GM12892 (cell line): ENCODE measurements at places on chromosomes 6 and 20.

DNA sequence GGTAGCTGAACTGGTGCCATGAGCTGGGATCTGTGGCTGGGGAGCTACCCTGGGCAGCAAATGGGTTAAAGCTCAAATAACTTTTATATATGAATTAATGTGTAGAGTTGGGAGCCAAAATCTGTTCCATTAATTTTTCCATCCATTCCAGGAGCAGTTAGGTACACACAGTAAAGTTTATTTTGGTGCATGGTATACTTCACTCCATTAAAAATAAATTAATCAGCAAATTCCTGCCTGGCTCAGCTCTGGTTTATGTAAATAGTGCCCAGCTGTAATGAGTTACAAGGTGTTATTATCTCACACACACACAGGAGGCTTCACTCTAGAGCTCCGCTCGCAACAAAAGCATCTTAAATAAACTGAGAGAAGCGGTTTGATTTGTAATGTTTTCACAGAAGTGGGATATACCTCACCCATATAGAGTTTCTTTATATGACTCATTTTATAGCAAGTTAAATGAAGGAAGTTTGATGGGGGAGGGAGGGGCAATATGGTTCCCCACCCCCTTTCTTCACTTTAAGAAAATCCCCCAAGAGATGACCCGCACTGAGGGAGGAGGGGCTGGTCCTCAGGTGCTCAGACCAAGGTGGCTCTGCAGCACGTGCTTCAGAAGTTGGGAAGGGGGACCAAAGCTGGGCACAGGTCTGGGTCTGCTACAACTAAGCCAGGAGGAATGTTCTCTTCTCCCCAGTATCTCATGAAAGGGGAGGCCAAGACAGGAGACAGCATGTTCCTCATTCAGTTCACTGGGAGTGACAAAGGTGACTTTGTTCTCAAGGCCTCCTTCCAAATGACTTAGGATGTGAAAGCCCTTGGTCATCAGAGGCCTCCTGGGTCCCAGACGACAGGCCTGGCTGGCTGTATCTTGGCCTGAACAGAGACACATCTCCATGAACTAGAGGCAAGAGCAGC, 10.5 kb upstream of the FAM83C start:
- DNase-seq, result no peak

DNA sequence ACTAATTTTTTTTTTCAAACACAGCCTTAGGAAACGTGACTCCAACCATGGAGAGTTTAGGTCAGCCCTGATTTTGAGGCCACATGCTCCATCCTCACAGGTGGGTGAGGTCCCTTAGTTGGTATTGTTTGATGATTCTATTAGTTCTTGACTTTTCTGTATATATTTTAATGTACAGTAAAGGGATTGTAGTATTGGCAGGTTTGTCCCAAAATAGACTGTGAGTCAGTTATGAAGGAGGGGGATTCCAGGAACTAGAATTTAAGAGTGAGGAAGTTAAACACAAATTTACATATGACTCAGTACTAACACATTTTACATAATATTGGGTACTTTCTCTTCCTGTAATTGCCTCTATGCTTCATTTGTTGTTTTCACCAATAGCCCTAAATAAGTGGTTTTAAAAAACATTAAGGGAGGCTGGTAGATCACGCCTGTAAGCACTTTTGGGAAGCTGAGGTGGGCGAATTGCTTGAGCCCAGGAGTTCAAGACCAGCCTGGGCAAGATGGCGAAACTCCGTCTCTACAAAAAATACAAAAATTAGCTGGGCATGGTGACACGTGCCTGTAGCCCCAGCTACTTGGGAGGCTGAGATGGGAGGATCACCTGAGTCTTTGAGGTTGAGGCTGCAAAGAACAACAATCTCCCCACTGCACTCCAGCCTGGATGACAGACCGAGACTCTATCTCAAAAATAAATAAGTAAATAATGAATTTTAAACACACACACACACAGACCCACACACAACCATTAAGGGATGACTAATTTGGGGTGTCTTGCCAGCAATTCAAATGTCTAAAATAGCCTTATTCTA, 81.8 kb downstream of the SGK1 start:
- DNase-seq, result peak; percentile 21

- DNase-seq, result no peak
These were observed 660.4 kb downstream of the CD109 start for GRCh38 chr6:74356391-74356790.

GRCh38 chr20:6583134-6583738, 184.2 kb upstream of the BMP2 start:
- no peak for DNase-seq

DNA sequence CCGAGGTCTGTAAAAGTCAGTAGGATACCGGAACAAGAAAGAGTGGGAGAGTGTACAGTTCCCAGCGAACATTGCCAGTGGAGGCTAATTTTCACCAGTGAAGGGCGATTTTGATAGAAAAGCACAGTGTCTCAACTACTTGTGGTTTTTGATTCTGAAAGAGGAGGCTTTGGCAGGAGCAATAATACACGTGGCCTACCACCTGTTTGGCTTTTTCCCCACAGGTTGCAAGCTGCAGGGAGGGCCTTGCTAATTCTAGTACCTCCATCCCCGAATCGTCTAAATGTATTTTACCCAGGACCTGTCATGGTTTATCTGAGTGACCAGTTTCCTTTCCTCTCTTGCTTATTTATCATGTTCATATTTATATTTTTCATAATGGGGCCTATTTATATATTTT, 3.3 kb upstream of the EFCAB8 start:
- DNase-seq, result no peak

GRCh38 chr6:75166773-75167172, 39.1 kb downstream of the COL12A1 start:
- no peak for DNase-seq

DNA sequence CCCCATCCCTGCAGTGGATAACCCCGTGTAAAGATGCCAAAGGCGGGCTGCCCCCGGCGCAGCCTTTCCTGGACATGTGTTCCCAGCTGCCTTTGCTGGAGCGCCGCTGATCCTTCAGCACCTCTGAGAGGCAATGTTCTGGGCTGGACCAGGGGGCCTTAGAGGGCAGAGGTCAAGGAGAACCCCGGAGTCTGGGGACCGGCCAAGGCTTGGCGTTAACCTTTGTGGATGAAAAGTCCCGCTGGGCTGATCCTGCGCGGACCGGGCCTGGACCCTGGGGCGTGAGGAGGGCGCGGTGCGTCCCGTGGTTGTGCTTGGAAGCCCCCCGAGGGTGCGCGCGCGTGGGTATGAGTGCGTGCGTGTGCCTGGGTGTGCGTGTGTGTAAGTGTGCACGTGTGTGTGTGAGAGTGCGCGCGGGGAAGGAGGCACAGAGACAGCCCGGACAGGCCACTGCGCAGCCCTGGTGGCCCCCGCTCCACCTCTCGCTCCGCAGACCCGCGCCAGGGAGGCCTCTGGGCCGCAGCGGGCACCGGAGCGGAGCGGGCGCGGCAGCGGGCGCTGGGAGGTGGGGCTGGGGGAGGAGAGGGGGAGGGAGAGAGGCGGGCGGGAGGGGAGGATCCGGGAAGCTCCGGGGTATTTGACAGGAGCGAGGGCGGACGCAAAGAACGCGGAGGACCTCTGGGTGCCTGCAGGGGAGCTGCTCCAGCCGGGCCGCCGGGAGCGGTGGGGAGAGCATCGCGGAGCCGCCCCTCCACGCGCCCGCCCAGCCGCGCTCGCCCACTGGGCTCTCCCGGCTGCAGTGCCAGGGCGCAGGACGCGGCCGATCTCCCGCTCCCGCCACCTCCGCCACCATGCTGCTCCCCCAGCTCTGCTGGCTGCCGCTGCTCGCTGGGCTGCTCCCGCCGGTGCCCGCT, at the start of gene SMOC2:
TSS of gene SMOC2 (plus strand) at position 665 of the 914 bp plus-strand sequence. CDS start at position 852, 187 bp downstream.
- DNase-seq, result no peak

GRCh38 chr20:19937218-19937617, 79.9 kb upstream of the NAA20 start:
- DNase-seq, result no peak

GRCh38 chr6:93586306-93586705, 166.9 kb upstream of the EPHA7 start:
- no peak for DNase-seq

DNA sequence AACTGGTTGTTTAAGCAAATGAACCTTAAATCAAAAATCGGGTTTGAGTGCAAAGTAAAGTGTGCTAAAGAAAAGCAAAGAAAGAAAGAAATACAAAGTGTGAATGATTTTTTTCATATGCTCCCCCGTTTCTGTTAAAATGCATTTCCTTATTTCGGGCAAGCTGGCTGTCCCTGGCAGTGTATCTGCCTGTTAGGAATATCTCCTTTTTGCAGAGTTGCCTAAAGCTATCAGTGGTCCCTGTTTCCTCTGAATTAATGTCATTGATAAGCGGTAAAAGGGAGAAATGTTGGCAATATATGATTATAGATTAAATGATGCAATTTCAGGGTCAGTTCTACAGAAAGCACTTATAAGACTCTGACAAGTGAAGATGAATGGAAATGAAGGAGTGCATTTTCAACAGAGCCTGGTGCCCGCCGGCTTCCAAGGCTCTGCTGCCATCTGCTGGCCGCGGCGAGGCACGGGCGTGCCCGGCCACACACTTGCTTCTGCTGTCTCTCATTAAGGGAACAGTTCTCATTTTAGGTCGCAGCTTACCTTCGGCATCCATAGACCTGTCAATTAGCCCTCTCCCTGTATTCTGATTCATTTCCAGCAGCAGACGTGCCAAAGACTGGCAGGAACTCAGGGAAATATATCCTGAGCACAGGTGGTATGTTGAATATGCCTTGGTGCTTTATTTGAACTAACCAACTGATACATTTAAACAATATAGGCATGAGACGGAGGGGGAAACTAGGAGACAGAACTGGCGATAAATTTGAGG, 381.9 kb downstream of the C6orf118 start:
- peak; percentile 26 for DNase-seq

DNA sequence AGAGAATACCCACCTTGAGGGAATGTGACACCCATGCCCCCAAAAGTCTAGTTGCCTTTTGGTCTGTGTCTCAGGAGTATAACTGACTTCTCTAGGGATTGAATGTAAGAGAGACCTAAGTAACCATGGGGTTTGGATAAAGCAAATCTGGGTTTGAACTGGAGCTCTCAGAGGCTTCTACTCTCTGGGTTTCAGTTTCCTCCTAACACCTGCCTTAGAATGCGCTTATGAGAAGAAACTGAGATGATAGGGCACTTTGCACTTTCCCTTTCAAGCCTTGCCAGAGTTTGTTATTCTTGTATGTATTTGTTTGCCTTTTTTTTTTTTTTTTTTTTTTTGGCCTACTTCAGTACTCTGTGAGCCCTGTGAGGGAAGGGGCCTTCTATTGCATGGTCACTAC, 19.4 kb downstream of the SDHAF4 start:
- DNase-seq, result peak; percentile 31

- no peak for DNase-seq
These were observed 364.5 kb upstream of the CITED2 start for GRCh38 chr6:139738801-139739455.

- DNase-seq, result no peak
These were observed 208.7 kb upstream of the PREP start for GRCh38 chr6:105611606-105612005.

DNA sequence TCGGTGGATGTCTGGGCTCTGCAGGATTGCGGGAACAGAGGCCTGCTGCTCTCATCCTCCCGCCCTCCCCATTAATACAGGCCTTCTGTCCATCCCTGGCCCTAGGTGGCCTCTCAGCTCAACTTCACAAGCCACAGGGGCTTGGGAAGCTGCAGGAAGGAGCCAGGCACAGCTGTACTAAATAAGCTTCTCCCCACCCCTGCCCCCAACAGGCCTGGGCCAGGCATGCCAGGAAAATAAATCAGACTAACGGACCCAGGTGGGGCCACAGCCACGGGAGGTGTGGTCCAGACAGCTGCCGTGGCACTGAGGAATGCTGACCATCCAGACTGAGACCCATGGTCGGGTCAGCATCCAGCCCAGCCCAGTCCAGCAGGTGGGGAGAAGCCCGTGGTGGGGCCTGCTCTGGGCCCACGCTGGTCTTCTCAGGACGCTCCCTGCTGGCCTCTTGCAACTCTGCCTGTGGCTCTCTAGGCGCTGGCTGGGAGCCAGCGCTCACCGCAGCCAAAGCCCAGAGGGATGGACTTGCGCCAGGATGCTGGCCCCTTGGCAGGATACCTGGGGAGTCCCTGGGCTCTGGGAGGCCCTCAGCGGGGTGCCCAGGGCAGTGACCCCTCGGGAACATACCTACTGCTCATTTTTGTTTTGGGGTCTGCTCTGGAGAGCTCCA, 8.6 kb upstream of the YTHDF1 start:
- no peak for DNase-seq

DNA sequence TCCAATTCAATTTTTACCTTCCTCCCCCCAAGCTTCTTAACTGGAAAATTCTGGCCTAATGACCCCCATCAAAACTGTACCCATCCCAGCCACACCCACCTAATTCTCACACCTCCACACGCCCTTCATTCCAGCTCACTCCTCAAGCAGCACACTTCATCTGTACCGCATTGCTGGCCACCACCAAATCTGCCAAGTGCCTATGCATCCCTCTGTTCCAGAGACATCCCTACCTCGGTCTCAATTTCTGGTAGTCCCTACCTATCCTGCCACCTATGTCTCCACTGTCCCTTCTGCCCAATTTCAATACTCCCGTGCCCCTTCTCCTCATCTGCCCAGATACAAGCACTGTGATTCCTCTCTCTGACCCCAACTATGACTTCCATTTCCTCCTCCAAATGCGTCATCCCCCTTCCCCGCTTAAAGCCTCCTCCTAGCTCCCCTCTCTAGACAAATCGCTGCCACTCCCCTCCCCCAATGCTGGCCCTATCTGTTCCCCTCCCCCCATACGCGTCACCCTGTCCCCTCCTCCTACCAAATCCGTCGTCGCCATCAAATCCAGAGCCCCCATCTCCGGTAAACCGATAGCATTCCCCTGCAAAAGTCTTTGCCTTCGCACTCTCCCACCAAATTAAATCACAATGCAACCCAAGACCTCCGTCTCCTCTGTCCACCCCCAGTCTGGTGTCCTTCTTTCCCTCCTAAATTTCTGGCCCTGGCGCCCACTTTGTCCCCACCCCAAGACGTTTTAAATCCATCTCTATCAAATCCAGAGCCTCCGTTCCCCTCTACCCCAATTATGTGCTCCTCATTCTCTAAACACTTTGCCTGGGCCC, 1.2 kb downstream of the MTCH1 start:
- no peak for DNase-seq
